Activated CD4-positive, alpha-beta T cell treated with anti-CD3 and anti-CD28 coated beads for 4 hours (primary cell): ENCODE measurements at places on chromosomes 13 and 19.

DNA sequence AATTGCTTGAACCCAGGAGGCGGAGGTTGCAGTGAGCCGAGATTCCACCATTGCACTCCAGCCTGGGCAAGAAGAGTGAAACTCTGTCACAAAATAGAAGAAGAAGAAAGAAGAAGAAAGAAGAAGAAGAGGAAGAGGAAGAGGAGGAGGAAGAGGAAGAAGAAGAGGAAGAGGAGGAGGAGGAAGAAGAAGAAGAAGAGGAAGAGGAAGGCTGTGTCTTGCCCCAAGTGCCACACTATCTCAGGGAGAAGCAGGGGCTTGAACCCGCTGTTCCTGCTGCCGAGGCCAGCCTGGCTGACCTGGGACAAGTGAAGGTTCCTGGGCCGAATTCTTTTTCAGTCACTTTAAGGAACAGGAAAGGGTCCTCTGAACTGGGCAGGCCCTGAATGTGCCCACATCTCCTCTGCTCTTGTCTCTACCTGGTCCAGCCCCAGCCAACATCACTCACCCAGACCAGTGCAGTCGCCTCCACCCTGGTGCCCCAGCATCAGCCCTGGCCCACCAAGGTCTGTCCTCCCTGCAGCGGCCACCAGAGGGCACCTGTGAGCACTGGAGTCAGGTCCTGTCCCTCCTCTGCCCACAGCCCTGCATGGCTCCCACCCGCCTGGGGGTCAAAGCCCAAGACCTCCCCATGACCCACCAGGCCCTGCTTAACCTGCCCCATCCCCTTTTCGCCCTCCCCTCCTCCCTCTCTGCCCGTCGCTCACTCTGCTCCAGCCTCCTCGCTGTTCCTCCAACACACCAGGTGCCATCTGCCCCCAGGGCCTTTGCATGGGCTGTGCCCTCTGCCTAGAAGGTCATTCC lies 20.0 kb downstream of the TICAM1 start:
- peak; percentile 81 for DNase-seq

DNA sequence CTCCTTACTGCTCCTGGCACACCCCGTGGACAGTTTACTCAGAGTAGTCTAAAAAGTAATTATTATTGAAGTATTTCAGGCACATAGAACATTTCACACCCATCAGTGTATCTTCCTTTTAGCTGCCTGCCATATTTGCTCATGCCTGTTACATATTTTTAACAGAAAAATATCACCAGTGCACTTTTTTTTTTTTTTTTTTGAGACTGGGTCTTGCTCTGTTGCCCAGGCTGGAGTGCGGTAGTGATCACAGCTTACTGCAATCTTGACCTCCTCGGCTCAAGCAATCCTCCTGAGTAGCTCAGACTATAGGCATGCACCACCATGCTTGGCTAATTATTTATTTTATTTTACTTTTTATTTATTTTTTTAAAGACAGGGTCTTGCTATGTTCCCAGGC lies 40.7 kb upstream of the GPI start:
- no peak for DNase-seq

DNA sequence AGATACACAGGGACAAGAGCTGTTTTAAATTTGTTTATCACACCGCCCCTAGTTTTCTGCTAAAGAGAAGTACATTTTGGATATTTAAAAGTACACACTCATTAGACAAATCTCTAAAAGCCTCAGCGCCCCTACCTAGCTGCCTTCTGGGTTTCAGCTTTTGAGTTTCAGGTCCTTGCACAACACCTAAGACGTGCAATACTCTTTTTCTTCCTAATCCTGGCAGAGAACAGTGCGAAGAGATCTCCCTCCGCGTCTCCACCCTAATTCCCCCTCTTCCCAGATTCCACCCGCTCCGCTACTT lies 421 bp upstream of the KLF5 start:
- no peak for DNase-seq

- no peak for DNase-seq
Measured at GRCh38 chr13:101917833-101918661, 465.6 kb downstream of the ITGBL1 start.

DNA sequence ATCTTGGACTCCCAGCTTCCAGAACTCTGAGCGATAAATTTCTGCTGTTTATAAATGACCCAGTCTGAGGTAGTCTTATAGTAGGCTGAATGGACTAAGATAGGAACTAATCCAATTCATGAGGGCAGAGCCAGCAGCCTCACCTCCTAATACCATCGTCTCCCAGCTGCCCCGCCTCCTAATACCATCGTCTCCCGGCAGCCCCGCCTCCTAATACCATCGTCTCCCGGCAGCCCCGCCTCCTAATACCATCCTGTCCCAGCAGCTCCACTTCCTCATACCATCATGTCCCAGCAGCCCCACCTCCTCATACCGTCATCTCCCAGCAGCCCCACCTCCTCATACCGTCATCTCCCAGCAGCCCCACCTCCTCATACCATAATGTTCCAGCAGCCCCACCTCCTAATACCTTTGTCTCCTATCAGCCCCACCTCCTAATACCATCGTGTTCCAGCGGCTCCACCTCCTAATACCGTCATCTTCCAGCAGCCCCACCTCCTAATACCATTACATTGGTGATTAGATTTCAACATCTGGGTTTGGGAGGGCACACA lies 2.4 kb upstream of the ARGLU1 start:
- peak; percentile 61 for DNase-seq

DNA sequence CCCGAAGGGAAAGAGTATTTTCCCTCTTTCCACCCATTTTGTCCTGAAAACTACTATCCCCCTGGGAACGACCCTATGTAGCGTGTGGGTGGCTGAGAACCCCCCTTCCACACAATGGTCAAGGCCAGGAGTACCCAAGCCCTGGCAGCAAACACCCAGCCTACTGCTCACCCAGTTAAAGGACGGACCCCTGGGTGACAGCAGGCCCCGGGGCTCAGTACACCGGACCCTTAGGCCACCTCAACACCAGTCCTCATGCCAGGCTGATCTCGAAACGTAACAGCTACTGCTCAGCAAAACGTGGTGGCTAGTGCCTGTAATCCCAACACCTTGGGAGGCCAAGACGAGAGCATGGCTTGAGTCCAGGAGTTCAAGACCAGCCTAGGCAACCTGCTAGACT lies 1.4 kb downstream of the ANKRD27 start:
- DNase-seq, result no peak

GRCh38 chr13:93736081-93736480 lies 509.5 kb downstream of the GPC6 start:
- no peak for DNase-seq

GRCh38 chr13:78712831-78713230 lies 53.9 kb upstream of the OBI1 start:
- no peak for DNase-seq

- no peak for DNase-seq
Measured at GRCh38 chr13:38866649-38867048, 124.0 kb downstream of the STOML3 start.

GRCh38 chr13:61391426-61391825 lies 24.2 kb downstream of the PCDH20 start:
- no peak for DNase-seq

DNA sequence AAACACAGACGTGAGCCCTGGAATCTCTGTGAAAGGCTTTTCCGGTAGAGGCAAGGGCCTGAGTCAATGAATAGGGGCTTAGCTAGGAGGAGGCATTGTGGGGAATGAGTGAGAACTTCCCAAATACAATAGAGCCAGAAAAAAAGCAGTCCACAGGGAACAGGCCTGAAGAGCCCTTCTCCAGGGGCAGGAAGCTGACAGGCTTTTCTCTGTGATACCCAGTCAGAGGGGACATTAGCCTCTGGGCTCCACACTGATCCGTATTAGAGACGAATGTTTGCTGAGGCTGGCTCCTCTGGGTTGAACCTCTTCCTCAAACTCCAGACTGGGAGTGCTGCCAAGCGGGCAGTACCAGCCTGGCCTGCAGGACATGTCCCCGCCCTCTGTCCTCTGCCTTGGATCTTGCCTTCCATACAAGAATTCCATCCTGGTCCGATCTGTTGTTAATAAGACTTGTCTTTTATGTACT lies 2.3 kb downstream of the DHRS12 start:
- no peak for DNase-seq

DNA sequence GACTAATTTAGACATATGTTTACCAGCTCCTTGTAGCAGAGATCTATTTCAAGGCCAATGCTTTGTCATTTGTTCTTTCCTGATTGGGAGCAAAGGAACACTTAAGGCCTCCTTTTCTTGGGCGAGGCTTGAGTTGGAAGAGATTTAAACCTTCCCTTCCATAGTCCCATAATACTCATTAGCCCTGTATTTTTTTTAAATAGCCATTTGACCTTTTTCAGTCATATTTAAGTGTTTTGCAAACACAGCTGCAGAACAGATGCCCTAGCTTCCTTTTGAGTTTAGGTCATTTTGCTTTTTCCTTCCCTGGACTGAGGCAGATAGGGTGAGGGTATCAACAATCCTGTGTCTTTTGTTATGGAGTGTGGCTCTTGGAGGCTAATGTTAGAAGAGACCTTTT lies 198.3 kb downstream of the NBEA start:
- no peak for DNase-seq

- DNase-seq, result no peak
Measured at GRCh38 chr13:33884531-33885220, 66.7 kb downstream of the RFC3 start.

DNA sequence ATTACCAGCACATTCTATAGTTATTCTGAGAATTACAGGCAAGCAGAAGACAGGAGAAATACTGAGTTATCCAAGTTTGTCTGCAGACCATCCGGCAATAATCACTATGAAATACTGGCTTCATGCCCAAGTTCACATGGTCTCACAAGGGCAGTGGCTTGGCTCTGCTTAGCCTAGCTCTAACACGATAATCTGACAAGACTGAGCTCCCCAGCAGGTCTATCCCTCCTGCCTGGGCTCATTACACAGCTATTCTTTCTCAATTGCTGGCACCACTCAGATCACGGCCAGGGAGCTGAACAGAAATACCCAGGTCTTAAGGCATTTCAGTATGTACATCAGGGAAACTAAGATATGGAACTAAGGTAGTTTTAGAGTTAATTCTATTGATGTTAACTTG lies 361.6 kb upstream of the PCDH20 start:
- DNase-seq, result no peak

DNA sequence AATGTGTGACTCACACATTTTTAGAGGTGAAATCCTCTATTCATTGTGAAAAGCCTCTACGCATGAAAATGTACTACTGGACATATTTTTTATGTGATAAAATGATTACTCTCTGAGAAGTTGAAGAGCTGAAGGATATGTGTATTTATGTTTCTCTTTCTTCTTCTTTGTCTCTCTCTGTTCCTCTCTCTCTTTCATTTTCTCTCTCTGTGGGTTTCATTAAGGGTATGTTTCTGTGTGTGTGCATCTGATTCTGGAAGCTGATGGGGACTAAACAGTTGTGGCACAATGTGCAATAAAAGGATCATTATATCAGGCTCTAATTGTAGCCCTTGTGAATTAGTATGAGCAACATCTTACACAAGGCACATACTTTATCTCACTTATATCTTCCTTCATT lies 867.7 kb downstream of the PCDH9 start:
- DNase-seq, result no peak

DNA sequence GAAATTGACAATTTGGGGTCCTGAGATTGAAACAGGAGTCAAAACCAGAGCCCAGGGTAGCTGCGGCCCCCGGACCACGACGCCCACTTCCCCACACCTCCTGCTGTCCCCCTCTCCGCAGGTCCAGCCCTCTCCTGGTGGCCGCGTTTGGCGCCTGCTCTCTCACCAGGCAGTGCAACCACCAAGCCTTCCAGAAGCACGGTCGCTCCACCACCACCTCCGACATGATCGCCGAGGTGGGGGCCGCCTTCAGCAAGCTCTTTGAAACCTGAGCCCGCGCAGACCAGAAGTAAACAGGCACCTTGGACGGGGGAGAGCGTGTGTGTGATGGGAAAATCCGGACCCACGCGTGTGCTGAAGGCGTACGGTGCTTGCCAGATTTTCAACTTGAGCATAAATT lies 22.9 kb downstream of the NAXD start:
- no peak for DNase-seq

DNA sequence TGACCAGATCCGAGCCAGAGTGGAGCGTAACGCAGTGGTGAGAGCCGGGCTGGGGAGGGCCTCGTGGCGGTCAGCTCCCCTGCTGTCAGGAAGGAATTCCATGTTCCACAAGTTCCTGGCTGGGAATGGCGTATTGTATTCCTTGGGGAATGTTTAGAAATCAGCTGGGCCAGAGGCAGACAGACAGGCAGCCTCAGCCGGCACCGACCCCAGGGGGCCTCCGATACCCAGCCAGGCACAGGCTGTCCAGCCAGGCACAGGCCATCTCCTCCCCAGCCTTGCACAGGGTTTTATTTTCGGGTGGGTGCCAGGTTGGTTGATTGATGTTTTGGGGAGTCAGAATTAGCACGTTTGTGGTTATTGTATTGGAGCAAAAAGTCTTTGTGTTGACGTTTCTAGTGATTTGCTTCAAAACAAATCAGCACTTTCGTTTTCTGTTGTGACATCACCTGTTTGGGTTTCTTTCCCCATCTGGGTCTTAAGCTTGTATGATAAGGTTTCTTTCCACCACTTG lies 126.6 kb upstream of the MCF2L start:
- DNase-seq, result no peak

GRCh38 chr19:4889034-4889815 lies 13.5 kb downstream of the ARRDC5 start:
- DNase-seq, result no peak

- no peak for DNase-seq
Measured at GRCh38 chr19:42764836-42765235, 642 bp downstream of the PSG8 start.

GRCh38 chr13:40617801-40618356 lies 48.6 kb downstream of the FOXO1 start:
- DNase-seq, result no peak

DNA sequence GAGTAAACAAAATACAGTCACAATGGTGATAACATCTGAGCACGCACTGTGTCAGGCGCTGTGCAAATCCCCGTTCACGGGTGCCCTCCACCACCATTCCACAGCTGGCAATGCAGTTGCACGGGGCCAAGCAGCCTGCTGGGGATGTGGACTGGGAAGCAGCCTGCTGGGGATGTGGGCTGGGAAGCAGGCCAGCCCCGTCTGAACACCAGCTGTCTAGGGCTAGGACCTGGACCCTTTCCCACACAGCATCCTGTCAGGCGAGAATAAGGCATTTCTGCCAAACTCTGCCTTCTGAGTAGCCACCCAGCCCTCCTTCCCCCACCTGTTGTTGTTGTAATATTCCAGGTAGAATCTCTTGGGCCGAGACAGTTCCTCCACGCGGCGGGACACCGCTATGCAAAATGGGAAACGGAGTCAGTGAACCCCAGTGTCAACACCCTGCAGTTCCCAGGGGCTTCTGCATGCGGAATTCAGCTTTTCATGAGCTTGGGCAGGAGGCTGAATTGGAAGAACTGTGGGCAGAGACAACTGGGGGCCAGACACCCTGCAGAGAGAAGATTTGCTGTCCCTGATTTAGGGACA lies 27.8 kb upstream of the MIER2 start:
- no peak for DNase-seq

GRCh38 chr19:43765109-43765876 lies 10.5 kb upstream of the SMG9 start:
- peak; percentile 72 for DNase-seq

- DNase-seq, result no peak
Measured at GRCh38 chr19:2259336-2259735, 3.1 kb upstream of the JSRP1 start.

- no peak for DNase-seq
Measured at GRCh38 chr13:29802621-29803020, 47.8 kb downstream of the UBL3 start.

GRCh38 chr13:108352599-108352998 lies 83.1 kb downstream of the TNFSF13B start:
- no peak for DNase-seq

GRCh38 chr19:7670150-7670783 lies 1.4 kb downstream of the RETN start:
- DNase-seq, result no peak

- DNase-seq, result no peak
Measured at GRCh38 chr13:24023073-24023472, 125.8 kb upstream of the C1QTNF9B start.

GRCh38 chr19:12777217-12778016 lies 2.1 kb upstream of the HOOK2 start:
- peak; percentile 86 for DNase-seq
